ENCODE measurements at places on chromosomes 5 and 9.

DNA sequence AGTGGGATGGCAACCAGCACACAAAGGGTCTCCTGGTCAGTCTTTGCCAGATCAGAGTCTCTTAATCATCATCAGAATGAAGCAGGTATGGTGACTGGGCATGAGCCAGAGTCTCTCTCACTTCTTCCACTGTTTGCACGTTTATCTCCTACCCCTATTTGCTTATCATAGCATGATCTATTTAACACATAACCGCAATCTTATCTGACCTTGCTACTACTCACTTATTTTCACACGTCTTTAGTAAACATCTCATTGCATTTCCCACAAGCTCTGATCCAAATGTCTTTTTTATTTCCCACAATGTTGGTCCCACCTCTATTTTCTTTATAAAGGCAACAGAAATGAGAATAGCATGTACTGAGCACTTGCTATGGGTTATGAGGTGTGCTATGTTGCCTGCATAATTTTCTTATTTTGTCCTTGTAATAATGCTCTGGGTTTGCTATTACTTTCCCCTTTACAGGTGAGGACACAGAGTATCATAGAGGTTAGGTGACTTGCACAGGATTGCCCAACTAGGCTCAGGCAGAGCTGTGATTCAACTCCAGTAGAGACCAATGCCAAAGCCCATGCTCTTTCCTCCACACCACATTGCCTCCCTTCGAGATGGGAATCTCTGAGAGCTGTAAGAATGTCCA, 39.7 kb upstream of the IL7R start:
- DNase-seq: no peak

GRCh38 chr9:88975966-88976889, 15.0 kb upstream of the S1PR3 start:
- DNase-seq: no peak

DNA sequence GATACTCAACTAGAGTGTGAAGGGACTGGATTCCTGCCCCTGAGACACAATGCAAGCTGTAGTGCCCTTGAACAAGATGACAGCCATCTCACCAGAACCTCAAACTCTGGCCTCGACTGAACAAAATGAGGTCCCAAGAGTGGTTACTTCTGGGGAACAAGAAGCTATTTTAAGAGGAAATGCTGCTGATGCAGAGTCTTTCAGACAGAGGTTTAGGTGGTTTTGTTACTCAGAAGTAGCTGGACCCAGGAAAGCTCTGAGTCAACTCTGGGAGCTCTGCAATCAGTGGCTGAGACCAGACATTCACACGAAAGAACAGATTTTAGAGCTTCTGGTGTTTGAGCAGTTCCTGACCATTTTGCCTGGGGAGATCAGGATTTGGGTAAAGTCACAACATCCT, 2.4 kb downstream of the ZNF483 start:
- DNase-seq: no peak

DNA sequence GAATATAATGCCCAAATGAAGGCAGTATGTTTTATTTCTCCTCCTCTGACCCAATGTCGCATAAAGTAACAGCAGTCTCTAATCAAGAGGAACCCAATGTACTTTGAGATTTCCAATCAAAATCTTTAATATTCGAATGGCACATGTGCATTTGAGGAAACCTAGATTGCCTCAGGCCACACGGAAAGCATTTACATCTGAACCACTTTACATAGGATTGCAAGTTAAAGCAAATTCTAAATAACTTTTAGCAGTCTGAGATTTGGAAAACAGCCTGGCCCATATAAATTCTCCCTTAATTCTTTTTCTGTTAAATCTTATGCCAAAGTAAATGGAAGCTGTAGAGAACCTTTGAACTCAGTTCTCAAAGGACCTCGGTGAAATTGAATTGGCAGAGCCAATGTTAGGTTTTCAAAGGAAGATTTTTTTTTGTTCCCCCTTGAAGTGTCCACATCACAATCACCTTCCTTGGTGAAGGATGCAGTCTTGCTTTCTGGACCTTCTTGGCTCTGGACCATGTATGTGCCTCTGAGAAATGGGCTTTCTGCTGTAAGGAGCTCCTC, 57.3 kb downstream of the SNCAIP start:
- DNase-seq: no peak

DNA sequence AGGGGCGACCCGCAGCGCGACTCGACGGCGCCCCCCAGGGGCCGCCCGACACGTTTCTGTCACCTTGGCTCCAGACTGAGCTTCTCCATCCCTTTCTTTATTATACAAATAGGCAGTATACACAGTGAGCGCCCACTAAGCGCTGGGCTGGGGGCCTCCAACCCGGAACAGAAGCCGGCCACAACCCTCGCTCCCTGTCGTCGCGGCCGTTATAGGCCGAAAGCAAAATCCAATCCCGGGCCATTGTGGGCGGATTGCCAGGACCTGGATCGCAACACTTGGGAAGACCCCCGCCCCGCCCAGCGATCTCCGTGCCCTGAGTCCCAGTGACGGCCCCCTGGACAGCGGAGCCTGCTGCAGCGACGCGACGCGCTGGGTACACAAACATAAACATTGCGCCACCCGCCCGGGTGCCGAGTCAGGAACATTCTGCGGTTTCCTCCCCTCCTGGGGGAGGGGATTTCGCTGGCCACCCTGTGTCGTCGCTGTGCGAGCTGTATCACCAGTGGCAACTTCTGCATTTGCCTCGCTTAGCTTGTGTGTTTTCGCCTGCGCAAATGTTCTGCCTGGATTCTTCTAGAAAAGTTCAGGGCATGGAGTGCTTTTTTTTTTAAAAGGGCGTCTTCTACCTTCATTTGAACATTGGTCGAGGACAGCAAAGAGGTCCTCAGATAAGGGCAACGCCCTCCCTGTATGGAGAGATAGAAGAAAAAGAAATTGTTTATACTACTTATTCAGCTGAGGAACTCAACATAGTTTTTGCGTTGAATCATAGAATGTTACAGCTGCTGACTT, 1.3 kb upstream of the DUSP1 start:
- DNase-seq: no peak

- DNase-seq: no peak
Observed at GRCh38 chr5:169765176-169765996, 128.3 kb downstream of the DOCK2 start.

DNA sequence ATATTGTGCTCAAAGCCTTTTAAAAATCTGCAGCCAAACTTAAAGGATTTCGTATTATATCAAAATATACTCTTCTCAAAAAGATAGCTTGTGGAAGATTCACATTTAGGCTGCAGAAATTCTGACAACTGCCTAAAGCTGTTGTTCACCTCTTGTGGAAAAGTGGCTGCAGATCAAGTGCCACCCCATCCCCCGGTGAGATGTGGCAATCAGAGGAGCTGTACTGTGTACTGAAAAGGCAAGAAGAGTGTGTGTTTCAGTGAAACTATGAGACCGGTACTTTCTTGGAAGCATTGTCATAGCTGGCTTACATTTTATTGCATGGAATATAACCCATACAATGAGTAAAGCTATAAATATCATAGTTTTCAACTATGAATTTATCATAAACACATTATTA, 64.3 kb downstream of the CDH18 start:
- DNase-seq: no peak

DNA sequence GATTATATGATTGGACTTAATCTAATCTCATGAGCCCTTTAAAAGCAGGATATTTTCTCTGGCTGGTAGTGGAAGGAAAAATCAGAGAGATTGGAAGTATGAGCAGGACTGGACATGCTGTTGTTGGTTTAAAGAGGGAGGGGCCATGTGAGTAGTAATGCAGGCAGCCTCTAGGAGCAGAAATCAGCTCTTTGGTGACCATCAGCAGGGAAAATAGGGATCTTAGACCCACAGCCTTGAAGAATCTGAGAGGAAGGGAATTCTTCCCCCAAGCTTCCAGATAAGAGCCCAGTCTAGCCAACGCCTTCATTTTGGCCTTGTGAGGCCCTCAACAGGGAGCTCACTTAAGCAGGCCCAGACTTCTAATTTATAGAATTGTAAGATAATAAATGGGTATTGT, 9.5 kb downstream of the SH3GL2 start:
- DNase-seq: no peak

- DNase-seq: no peak
Observed at GRCh38 chr5:22910523-22910922, 57.4 kb upstream of the CDH12 start.

DNA sequence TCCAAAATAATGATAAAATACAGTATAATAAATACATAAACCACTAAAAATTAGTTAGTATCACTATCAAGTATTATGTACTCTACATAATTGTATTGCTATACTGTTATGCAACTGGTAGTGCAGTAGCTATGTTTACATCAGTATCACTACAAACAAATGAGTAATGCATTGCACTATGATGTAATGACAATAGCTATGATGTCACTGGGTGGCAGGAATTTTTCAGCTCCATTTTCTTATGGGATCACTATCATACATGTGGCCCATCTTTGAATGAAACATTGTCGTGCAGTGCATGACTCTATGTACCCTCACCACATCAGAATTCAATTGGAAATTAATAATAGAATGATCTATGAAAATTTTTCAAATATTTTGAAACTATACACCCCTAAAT, 201.3 kb downstream of the MPDZ start:
- DNase-seq: no peak

DNA sequence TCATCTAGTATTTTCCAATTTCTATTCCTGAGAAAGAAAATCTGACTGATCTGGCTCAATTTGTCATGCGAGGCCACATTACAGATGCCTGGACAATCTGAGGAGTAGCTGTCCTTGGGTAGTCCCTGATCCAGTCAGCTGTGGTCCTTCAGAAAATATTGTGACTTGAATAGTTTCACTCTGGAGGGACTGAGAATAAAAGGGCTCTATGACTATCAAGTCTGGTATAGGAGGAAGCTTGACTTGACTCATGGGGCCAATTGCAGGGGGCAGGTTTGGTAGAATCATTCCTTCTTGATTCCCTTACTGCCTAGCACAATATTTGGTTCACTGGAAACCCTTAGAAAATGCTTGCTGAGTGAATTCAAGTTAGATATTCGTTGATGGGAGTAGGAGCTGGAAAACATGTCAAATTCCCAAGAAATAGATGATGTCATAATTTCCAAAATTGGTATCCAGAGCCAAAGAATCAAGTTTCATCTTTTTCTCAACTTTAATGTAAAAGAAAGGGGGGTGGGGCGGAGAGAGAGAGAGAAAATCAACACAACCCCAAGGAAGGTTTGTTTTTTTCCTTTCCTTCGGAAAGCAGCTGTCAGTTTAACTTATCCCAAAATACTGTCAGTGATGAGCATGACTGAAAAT, 32.4 kb upstream of the STX17 start:
- no peak for DNase-seq

- DNase-seq: no peak
Observed at GRCh38 chr5:23072179-23072578, 219.0 kb upstream of the CDH12 start.

DNA sequence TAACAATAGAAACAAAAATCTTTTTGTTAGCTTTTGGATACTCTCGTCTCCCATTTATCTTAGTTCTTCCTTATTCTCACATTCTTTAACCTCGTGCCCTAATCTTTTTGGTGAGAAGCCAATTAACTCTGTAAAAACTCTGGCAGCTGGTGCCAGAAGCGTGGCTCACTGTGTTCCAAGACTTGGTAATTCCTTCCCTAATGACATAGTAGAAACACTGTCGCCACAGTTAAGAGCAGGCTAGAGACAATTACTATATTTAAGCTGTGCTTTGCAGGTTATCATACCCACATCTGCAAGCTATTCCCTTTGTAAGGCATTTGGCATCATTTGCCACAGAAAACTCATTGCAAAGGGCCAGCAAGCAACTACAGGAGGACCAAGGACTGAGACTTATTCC, 160.9 kb upstream of the PIK3R1 start:
- no peak for DNase-seq

DNA sequence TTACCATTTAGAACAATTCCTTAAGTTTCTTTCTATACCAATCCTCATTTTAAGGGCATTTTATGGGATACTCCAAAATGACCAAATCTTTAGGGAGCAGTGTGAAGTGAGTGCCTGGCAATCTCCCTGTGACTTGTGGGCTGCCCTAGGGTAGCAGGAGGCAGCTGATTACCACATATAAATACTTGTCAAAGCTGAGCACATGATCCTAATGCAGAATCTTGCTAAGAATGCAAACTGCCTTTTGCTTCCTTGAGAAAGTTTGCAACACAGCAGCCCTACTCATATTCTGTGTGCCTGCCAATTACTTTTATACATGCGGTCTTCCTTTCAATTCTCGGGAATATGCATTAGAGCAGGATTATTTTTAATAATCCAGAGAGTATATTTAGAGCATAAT, 18.2 kb upstream of the NREP start:
- DNase-seq: no peak

DNA sequence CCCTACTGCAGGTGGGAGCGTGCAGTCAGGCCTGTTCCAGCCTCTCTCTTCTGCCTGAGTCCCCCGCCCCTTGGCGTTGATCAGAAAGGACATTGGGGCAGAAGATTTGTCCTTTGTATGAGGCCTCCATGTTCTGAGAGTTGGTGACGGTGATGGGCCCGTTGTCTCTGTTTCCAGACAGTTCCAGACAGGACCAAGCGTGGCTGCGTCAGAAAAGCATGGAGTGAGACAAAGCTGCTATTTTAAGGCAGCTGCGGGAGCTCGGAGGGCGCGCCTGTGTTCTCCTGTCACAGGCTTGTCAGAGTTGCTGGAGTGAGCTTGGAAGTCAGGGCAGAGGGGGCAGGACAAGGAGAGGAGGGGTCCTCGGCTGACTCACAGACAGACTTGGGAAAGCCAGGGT, 32.1 kb upstream of the SH3PXD2B start:
- no peak for DNase-seq

DNA sequence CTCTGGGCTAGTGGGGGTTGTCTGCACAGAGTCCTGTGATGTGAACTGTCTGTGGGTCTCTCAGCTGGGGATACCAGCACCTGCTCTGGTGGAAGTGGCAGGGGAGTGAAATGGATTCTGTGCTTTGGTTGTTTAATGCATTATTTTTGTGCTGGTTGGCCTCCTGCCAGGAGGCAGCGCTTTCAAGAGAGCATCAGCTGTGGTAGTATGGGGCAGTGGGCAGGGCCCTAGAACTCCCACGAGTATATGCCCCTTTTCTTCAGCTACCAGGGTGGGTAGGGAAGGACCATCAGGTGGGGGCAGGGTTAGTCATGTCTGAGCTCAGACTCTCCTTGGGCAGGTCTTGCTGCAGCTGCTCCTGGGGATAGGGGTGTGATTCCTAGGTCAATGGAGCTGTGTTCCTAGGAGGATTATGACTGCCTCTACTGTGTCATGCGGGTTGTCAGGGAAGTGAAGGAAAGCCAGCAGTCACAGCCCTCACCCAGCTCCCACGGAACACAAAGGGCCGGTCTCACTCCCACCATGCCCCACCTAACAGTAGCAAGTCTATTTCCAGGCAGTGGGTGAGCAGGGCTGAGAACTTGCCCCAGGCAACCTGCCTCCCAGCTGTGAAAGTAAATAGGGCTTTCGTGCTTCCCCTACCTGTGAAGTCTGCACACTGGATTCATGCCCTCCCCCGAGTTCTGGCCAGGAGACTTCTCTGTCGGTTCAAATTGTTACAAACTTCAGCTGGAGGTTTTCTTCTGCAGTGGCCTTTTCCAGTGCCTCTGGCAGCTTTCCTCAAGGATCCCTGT, 25.7 kb upstream of the FAM81B start:
- DNase-seq: no peak

DNA sequence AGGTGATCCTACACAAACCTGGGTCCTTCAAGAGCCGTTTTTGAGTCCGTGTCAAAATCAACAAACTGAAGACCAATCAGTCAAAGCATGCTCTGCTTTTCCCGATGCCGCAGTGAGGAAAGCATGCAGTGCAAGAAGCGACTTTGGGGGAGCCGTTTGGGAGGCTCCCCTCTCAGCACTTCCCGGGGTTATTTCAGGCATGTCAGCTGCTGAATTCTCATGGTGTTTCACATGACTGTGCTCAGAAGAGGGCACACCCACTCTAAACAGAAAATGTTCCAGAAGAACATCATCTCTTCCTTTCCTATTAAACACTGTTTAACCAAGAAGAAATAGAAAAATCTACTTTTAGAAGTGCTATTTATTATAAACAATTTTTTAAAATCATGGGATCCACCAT, 125.5 kb downstream of the EPB41L4A start:
- DNase-seq: no peak
